Fibroblast of skin of back (primary cell): ENCODE measurements at places on chromosomes 4 and X.

GRCh38 chr4:88616275-88617150 lies 24.2 kb downstream of the HERC3 start:
- DNase-seq = peak; percentile 87

DNA sequence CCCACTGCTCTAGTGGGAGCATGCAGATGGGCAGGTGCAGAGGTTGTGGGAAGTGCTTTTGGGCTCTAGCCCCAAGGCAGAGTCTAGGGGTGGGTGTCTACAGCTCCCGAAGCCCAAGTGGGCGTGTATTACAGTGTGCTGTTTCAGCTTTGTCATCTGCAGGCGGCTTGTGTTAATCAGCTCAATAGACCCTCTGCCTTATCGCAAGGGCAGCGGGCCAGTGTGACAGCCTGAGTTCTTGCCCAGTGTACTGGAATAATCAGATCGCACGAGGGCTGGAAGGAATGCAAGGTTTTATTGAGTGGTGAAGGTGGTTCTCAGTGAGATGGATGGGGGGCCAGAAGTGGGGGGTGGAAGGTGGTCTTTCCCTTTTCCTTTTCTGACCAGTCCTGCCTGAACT lies 529.4 kb upstream of the AMOT start:
- DNase-seq = no peak

DNA sequence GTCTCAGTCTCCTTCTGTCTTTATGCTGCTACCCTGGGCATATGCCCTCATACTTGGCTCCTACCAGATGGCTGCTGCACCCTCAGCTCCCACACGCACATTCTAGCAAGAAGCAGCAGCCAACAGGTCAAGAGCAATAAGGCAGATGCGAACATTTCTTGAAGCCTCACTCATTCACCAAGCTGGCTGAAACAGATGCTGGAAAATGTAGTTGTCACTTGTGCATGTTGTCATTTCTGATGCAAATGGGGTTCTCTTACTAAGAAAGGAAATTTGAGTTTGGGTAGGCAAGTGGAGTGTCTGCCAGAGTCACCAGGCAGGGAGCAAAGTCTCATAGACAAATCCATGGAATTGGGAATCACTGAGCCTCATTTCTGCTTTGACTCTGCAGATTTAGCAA lies 57.4 kb upstream of the SORBS2 start:
- no peak for DNase-seq

- no peak for DNase-seq
Measured at GRCh38 chrX:37755025-37755424, 24.8 kb upstream of the CYBB start.

GRCh38 chr4:2714918-2715317 lies 41.2 kb downstream of the TNIP2 start:
- no peak for DNase-seq

DNA sequence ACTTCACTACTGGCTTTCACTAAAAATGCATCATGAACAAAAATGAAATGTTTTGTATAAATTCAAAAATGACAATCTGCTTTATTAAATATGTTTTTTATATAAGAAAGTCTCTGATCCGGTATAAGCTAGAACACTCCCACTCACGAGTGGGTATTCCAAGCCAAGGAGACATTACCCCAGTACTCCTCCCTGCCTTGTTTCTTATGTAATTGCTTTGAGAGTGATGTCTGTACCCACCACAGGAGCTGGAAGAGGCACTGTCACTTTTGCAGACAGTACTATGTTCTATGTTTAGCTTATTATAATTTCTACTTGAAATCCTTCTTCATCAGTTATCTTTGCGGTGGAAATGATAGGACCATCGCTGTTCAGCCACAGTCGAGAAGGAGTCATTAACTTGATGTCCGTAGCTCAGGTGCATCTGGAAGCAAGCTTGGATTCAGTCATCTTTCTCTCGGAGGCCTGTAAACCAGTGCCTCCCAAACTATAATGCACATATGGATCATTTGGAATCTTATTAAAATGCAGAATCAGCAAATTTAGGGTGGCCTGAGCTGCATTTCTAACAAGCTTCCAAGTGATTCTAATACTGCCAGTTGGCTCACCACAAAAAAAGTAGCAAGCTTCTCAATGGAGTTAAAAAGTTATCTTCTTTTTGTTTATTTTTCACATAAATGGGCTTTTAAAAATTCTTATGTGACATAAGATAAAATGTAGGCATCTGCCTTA lies 396.4 kb downstream of the GRIA2 start:
- no peak for DNase-seq

DNA sequence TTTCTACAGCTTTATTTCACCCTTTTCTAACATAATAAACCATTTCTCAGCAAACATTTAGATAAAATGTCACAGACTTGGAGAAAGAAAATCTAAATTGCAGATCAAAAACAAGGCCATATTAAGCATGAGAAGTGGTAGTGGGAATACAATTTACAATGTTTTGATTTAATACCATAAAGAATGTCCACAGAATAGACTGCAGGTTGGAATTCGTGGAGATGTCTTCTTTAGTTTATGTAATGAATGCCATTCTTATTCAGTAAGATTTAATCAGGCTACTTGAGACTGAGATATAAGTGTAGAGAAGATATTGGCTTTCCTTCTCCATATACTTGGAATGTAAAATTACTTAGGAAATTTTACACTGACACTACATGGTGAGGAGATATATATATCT lies 91.9 kb upstream of the ZFP42 start:
- DNase-seq = peak; percentile 90

DNA sequence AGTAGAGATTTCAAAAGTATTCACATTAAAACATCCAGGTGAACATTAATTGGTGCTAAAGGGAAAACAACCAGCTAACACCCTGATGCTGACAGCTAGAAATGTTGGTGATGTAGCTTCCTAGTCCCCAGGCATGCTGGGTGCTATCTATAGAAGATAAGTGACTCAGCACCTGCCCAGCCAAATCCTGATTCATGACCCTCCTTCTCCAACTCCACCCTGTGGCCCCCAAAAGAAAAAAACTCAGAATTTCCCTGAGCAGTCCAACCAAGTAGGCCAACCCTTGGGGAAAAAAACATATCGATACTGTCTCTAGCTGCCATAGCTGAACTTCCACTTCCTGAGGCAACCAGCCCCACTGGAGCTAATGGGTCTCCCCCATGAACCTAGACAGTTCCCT lies 197.6 kb upstream of the KLF3 start:
- no peak for DNase-seq

- no peak for DNase-seq
Measured at GRCh38 chrX:47091149-47091775, 13.0 kb downstream of the RGN start.

DNA sequence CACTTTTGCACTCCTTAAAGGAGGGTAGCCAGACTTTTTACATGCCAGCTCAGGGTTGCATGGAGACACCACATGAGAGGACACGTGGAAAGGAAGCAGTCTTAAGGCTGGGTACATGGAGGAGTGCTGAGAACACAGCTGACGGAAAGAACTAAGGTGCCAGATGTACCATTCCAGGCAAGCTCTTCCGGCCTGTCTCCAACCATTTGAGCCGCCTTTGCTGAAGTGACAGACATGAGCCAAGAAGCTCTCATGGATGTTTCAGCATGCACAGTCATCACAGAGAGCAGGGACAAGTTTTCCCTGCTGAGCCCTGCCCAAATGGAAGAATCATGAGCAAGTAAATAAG lies 83.4 kb upstream of the BMP2K start:
- no peak for DNase-seq

DNA sequence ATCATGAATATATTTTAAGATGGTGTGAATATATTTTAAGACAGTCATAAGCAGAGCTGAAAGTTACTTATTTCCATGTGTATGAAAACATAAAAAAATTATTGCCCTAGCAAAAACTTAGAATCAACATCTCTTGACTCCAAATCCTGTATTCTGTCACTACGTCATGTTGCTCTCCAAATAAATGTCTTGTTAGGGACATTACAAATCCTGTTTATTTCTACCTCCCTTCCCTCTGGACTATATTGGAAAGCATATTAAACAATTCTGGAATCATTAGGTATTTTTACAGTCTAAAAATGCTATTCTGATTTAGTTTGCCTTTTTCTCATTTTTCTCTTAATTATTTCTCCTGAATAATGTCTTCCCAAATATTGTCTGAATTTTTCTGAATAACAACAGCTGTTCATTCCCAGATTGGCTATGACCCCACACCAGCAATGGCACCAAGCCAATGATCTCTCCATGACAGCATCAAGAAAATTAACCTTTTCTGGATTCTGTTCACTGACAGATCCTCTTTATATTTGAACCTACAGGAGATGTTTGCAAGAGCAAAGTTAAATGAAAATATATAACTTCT lies 523.1 kb downstream of the IQCM start:
- no peak for DNase-seq

DNA sequence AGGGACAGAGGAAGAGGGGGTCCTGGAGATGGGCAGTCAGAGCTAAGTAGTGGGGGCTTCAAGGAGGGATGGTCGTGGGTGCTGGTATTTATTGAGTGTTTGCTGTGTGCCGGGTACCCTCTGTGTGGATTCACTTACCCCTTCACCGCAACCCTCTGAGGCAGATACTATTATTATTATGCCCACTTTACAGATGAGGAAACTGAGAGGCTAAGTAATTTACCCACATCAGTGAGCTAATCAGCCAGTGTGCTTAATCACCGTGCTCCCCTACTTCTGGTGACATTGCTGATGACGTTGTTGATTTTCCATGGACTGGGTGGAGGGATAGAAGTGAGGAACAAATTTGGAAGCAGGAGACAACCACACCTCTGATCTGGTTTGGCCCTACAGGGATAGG lies 4.1 kb upstream of the KIAA0232 start:
- no peak for DNase-seq

DNA sequence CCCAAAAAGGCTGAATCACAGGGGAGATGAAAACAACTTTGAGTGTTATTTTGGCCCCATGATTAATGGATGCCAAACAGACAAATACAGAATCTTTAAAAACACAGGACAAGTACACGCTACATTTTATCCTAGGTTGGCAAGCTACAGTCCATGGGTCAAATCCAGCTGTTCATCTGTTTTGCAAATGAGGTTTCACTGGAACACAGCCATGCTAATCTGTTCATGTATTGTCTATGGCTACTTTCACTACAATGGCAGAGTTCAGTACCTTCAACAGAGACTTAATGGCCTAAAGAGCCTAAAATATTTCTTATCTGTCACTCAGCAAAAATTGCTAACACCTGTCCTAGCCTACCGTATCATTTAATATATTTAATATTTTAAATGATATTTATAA lies 1548.5 kb upstream of the IGFBP7 start:
- no peak for DNase-seq

- DNase-seq = no peak
Measured at GRCh38 chr4:134934036-134934808, 732.6 kb upstream of the PABPC4L start.

DNA sequence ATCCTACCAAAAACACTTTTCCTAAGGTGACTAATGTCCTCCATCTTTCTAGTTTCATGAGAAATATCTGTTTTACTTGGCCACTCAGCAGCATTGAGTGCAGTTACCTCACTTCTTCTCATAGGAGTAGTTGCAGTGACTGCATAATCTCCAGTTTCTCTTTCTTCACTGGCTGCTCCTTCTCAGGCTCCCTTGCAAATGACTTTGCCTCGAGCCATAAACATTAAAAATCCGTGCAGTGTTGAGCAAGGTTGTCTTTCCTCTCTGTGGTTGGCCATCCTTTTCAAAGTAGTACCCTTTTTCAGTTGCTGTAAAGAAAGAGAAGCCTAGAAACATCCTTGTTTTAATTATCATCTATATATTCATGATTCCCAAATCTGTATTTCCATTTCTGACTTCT lies 10.2 kb upstream of the PRKG2 start:
- DNase-seq = no peak

DNA sequence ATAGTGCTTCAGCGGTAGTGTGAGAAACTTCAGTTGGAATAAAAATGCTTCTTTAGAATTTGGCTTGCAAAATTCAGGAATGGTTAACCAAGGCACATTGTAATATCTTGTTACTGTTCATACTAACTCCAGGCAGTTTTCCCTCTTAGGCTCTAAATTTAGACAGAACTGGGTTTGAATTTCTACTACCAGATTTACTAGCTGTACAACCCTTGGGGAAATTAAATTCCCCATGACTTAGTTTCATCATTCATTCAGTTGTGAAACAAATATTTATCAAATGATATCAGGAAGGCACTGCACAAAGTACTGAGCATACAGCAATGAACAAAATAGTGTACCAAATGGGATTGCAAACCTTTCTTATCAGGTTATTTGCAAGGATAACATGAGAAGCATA lies 135.0 kb upstream of the IL15 start:
- DNase-seq = no peak

- DNase-seq = peak; percentile 12
Measured at GRCh38 chr4:151604238-151604637, 156.6 kb downstream of the GATB start.

GRCh38 chrX:100512471-100512870 lies 72.3 kb upstream of the TNMD start:
- peak; percentile 1 for DNase-seq

DNA sequence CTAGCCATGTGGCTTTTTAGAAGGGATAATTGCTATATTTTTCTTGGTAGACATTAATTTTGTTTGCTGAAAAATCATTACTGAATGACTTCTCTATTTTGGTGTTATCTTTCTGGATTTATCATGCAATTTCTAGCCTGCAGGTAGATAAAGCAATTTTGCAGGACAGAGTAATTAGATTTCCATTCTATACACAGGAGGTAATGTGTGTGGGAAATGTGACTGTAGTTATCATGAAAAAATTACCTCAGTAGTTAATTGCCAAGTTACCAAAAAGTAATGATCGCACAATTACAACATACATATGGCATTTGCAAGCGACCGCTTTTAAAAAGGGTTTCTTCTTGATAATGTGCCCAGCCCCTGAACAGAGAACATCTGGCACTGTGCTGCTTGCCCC lies 66.1 kb downstream of the KIT start:
- no peak for DNase-seq

DNA sequence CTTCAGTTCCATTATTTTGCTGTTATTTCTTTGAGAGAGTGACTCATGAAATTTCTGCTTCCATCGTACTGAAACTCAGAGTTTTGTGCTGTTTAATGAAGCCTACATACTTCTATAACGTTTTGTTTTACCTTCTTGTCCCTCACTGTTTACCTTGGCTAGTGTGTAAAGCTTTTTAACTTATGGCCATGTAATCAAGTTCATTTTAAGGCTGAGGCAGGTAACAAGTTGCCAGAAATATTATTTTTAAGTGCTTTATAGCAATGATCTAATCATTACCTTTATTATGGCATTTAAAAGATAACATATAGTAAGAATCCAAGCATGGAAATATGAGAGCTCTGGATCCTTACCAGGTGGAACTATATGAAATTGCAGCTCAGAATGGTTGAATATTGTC lies 102.3 kb upstream of the FAT1 start:
- DNase-seq = no peak

DNA sequence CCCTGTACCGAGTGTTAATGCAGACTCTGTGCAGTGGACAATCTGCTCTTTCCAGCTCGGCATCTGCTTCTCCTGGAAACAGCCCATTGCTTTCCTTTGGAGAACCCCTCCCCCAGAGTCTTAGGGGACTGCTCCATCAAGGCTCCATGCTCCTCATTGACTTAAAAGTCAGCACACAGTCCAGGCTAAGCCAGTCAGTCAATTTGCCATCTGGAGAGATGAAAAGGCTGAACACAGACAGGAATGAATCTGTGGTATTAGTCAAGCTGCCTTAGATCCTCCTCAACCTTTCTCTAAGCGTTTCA lies 20.3 kb downstream of the ATP8A1 start:
- DNase-seq = no peak

- peak; percentile 2 for DNase-seq
Measured at GRCh38 chr4:77418333-77418732, 187.3 kb upstream of the CXCL13 start.

GRCh38 chrX:9127986-9128385 lies 94.1 kb upstream of the FAM9B start:
- no peak for DNase-seq

- DNase-seq = no peak
Measured at GRCh38 chr4:74293558-74293957, 14.7 kb upstream of the EPGN start.
